ENCODE measurements at places on chromosomes 13 and 19.
A peak's percentile ranks its signal among the peaks of the same experiment; 100 is the strongest.

DNA sequence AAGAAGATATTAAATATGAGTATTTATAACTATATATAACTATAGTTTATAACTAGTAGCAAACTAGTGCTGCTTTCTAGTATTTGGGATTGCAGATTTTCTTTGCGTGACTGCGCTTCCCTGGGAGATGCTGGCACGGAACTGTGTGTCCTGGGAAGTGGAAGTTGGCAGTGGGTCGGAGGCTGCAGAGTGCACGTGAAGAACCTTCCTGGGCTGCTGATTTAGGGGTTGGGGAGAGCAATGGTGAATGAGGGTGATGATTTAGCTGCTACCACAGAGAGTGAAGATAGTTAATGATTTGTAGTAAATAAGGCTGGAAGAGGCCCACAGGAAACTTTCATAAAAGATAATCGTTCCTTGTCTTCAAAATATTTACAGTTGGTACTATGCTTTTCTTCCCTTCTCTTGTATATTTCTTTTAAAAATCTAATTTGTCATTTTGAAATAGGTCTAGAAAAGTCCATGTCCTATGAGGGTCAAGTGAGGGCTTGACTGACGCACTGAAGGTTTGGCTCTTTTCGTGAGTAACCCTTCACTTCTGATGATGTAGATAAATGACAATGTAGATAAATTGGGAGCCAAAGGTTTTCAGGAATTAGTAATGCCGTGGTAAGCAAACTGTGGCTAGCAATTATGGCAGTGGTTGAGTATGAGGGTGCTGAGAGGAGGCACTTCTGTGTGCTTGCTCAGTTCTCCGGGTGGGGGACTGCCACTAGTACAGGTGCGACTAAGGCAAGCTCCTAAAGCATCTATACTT, 3.0 kb upstream of the NAA16 start:
- DNase-seq = no peak

GRCh38 chr19:46951171-46951986, 68.3 kb upstream of the NPAS1 start:
- peak; percentile 65 for DNase-seq

- no peak for DNase-seq
Measured at GRCh38 chr19:4007836-4008539, 452 bp downstream of the PIAS4 start.

GRCh38 chr13:39895254-39895653, 239.8 kb downstream of the COG6 start:
- no peak for DNase-seq
